ENCODE measurements at places on chromosomes 7 and 10. TPM values are rescaled to one million over a fixed set of nuclear protein-coding genes. Genes with fewer than 3 reads are reported as not detected.

The STEAP4 gene
- not detected for total RNA-seq

The MUC12 gene
- total RNA-seq: not detected

The CTNNA3 gene
- 0.33 TPM for total RNA-seq

The AKR1C8 gene
- total RNA-seq: 0.91 TPM

The ADAM8 gene
- total RNA-seq: 91.0 TPM

The ZDHHC4 gene
- total RNA-seq: 36.8 TPM

The NEURL1 gene
- 1.1 TPM for total RNA-seq

The GOLGA7B gene
- 13.9 TPM for total RNA-seq

The C10orf53 gene
- total RNA-seq: not detected

The SPRN gene
- total RNA-seq: not detected

The ZPBP gene
- total RNA-seq: not detected

The MEST gene
- 1.8 TPM for total RNA-seq

The PPP1R3C gene
- total RNA-seq: not detected

The CRPPA gene
- total RNA-seq: 0.93 TPM

The NKX1-2 gene
- not detected for total RNA-seq

The FAM25A gene
- total RNA-seq: not detected

The IL15RA gene
- total RNA-seq: 15.7 TPM

The CDNF gene
- total RNA-seq: 0.65 TPM

The SAMD9 gene
- total RNA-seq: 38.3 TPM

The CALY gene
- total RNA-seq: not detected

The KLF14 gene
- not detected for total RNA-seq

The CTAGE8 gene
- 1.6 TPM for total RNA-seq

The KIF11 gene
- total RNA-seq: 62.5 TPM

The MMP21 gene
- not detected for total RNA-seq

The OR9A2 gene
- total RNA-seq: not detected

The CEP41 gene
- total RNA-seq: 16.4 TPM

The OR6V1 gene
- not detected for total RNA-seq

The PRR15 gene
- not detected for total RNA-seq

The TUBAL3 gene
- not detected for total RNA-seq

The UTF1 gene
- not detected for total RNA-seq

The COX19 gene
- total RNA-seq: 19.2 TPM

The PPP1R3A gene
- total RNA-seq: not detected
